ENCODE measurements at places on chromosomes 1 and 21. TPM values are rescaled to one million over a fixed set of nuclear protein-coding genes. Genes with fewer than 3 reads are reported as not detected.
A peak's percentile ranks its signal among the peaks of the same experiment; 100 is the strongest.

IRF6 gene
- total RNA-seq = 0.13 TPM

SLC35A3 gene
- total RNA-seq = 14.0 TPM

- H3K4me1 ChIP-seq = peaks cover 86% of the 10 kb centered on the region
- H3K27me3 ChIP-seq = no peaks in the 10 kb centered on the region
- DNase-seq = no peak
- H3K27ac ChIP-seq = peak overlapping the region; percentile 99
Measured at GRCh38 chr1:27430903-27431600, 38.6 kb downstream of the GPR3 start.

DNA sequence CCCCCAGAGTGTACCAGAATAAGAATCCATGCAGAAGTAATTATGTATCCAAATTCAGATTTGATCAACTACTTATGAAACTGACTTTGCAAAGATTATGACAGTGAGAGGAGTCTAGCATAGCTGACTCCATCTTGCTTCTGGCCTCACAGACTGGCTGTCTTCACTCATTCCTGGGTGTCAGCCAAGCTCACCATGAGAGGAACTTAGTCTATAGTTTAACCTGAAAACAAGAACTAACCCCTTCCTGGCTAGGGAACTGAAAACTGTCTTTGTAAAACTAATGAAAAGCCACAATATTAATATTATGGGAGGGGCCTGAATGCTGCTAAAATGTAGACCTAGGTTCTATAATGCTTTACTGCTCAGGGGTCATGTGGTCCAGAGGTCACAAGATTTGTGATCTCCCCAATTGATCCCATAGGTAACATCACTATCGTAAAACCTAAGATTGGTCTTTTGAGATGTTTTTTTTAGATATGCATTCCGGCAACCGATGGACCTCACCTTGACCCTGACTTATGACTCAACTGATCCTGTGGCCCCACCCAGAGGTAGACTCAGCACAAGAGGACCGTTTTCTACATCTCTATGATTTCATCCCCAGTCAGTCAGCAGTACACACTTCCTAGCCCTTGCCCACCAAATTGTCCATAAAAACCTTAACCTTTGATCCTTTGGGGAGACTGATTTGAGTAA lies 55.2 kb downstream of the ATP1B1 start:
- no peak overlapping the region for H3K27ac ChIP-seq
- no peak for DNase-seq
- no peaks in the 10 kb centered on the region for H3K4me1 ChIP-seq
- no peaks in the 10 kb centered on the region for H3K27me3 ChIP-seq
- no peaks in the 10 kb centered on the region for H3K36me3 ChIP-seq
- H3K4me3 ChIP-seq = no peak overlapping the region

GRCh38 chr1:70143048-70143659 lies 62.2 kb downstream of the LRRC40 start:
- no peak overlapping the region for H3K27ac ChIP-seq
- DNase-seq = no peak
- H3K27me3 ChIP-seq = no peaks in the 10 kb centered on the region
- H3K36me3 ChIP-seq = peaks cover 5% of the 10 kb centered on the region

DNA sequence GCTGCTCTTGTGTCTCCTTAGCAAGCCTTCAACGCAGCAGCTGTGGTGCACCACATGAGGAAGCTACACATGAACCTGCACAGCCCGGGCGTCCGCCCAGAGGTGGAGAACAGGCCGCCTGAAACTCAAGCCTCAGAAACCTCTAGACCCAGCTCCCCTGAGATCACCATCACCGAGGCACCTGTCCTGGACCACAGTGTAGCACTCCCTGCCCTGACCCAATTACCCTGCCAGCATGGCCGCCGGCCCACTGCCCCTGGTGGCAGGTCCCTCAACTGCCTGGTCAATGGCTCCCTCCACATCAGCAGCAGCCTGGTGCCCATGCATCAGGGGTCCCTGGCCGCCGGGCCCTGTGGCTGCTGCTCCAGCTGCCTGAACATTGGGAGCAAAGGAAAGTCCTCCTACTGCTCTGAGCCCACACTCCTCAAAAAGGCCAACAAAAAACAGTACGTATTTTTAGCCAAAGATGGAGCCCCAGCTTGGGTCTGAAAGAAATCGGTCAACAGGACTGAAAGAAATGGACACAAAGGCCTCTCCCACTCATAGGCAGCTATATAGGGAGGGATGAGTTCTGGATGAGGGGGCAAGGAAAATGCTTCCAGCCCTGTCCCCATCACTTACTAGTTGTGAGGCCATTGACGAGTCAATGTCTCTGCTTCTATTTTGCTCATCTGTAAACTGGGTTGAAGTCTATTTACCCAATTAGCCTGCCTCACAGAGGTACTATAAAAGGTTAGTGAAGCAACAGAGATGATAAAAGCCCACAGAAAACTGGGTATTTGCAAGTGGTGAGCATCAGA lies 28.5 kb downstream of the CAMK1G start:
- H3K4me1 ChIP-seq = no peaks in the 10 kb centered on the region
- no peak for DNase-seq
- H3K27ac ChIP-seq = no peak overlapping the region
- H3K27me3 ChIP-seq = peaks cover 10% of the 10 kb centered on the region
- no peaks in the 10 kb centered on the region for H3K36me3 ChIP-seq

GRCh38 chr1:231181271-231181670 lies 19.4 kb downstream of the TRIM67 start:
- DNase-seq = no peak
- H3K27ac ChIP-seq = no peak overlapping the region
- H3K27me3 ChIP-seq = peaks cover 45% of the 10 kb centered on the region
- H3K4me3 ChIP-seq = no peak overlapping the region
- no peaks in the 10 kb centered on the region for H3K36me3 ChIP-seq

UQCRH gene
- total RNA-seq = 228 TPM

DNA sequence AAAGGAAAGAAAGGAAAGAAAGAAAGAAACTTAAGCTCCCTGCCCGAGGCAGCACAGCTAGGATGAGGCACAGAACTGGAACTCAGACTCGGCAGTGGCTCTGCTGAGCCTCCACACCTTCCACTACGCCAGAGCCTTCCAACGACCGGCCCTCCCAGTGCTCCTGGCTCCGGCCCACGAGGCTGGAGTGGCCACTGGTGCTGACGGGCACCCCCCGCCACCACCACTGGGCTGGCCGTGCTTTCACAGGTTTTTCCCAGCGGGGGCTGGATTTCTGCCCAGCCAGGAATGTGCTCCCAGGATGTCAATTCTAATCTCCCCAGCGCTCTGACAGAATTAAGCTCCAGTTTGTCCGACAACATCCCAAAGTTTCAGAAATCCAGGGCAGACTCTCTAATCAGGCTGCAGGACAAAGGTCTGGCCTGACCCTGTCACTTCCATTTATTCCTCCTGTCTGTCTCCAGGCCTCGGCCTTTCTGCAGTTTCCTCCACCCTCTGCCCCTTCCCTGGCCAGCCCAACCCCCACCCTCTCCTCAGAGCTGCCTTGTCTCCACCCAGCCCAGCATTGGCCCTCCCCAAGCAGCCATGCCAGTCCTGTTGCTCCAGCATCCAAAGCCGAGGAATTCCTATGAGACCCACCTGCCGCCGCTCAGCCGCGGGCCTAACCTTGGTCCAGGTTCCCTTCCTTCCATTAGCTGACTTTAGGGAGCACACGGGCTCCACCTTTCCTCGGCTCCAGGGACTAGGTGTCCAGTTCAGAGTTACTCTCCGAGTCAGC lies 81.9 kb downstream of the CASZ1 start:
- no peak for DNase-seq
- H3K36me3 ChIP-seq = no peaks in the 10 kb centered on the region
- peaks cover 20% of the 10 kb centered on the region for H3K27me3 ChIP-seq

C1orf232 gene
- total RNA-seq = not detected

SMAP2 gene
- total RNA-seq = 12.7 TPM

DNA sequence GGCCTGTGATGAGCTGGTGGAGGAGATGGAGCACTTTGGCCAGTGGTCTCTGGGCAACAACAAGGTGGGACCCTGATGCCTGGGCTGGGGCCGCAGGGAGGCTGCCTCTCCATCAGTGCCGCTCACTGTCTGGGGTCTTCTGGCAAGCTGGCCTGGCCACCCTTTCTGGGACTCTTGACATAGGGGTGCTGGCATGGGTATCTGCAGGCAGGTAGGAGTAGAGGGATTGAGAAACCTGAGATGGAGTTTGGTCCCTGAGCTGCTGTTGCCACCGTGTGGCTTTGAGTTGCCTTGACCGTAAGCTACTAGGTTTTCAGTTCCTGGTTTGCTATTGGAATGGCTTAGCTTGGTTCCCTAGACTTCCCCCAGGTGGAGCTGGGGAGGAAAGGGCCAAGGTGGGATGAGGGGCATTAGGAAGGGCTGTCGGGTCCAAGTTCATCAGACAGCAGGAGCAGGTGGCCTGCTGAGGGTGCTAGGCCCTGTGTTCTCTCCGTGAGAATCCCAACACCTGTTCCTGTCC lies 13.2 kb upstream of the MFN2 start:
- H3K27me3 ChIP-seq = no peaks in the 10 kb centered on the region
- H3K4me3 ChIP-seq = no peak overlapping the region
- DNase-seq = no peak

RPE65 gene
- total RNA-seq = not detected

DNA sequence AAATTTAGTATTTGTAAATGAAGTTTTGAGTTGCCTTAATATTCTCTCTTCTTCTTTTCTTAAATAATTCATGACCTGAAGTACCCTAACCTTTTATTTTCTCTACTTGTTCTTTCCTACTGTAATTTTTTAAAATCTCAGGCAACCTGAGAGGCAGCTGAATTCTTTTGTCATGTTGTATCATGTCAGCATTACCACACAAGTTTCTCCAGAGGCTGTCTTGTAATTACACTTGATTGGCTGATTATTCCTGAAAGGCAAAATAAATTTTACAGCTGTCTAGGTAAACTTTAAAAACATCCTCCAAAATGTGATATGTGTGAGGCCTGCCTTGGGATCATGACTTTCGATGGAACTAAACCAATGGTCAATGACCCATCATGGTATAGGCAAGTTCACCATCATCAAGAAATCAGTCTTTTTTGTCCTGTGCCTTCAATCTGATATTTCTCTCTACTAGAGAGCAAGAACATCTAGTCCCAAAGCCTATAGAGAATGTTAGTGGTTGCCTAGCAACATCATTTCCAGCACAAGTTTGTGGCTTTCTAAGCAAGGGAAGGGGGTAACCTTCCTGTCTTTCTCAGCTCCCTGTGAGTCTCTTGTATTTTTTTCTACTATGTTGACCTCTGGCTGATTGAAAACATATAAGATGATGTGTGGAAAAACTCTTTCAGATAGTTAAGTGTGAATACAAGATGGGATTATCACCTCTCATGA lies 115.5 kb downstream of the GABPA start:
- peaks cover 9% of the 10 kb centered on the region for H3K27me3 ChIP-seq
- no peak overlapping the region for H3K4me3 ChIP-seq
- H3K4me1 ChIP-seq = no peaks in the 10 kb centered on the region

SLC30A2 gene
- total RNA-seq = not detected

DNA sequence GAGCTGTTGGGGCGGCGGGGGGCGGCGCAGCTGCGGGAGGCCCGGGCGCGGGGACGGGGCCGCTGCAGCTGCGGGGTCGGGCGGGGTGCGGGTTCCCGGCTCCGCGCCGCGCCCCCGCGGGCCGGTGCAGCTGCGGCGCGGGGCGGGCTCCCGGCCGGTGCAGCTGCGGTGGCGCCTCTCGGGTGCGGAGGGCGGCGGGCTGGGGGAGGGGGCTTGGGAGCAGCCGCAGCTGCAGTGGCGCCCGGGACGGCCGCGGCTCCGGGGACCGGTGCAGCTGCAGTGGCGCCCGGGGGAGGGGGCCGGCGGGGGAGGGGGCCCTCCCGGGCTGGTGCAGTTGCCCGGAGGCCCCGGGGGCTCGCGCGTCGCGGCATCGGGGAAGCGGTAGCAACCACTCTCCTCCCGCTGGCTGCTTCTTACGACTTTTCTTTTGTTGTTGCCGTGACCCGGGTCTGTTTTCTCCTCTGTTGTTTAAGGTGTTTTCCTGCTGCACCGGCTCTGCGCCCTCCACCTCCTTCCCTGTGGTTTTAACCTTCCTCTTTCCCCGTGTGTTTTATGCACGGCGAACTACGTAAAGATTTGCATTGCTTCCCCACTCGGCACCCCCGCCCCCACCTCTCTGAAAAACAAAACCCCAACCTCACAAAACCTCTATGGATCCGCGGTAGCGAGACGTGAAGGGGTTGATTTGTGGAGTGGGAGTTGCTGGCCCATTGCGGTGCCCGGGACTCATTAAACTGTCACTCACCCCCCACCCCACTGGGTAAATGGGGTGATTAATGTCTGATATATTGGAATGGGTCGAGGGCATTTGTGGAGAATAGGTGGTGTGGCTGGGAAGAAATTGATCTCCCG lies 1.7 kb upstream of the ZBTB18 start:
- H3K4me3 ChIP-seq = no peak overlapping the region
- H3K36me3 ChIP-seq = no peaks in the 10 kb centered on the region
- no peak overlapping the region for H3K27ac ChIP-seq

FASLG gene
- total RNA-seq = not detected

- H3K4me1 ChIP-seq = no peaks in the 10 kb centered on the region
- H3K4me3 ChIP-seq = no peak overlapping the region
- H3K27me3 ChIP-seq = peaks cover 37% of the 10 kb centered on the region
- H3K27ac ChIP-seq = no peak overlapping the region
- H3K36me3 ChIP-seq = no peaks in the 10 kb centered on the region
- DNase-seq = no peak
Measured at GRCh38 chr21:17834639-17835354, 15.6 kb upstream of the C21orf91 start.

PTAFR gene
- total RNA-seq = 0.08 TPM

GRCh38 chr21:41447356-41447755 lies 21.3 kb downstream of the MX1 start:
- no peak overlapping the region for H3K4me3 ChIP-seq
- H3K4me1 ChIP-seq = no peaks in the 10 kb centered on the region
- H3K27ac ChIP-seq = no peak overlapping the region
- DNase-seq = no peak
- H3K36me3 ChIP-seq = no peaks in the 10 kb centered on the region

- DNase-seq = no peak
- no peak overlapping the region for H3K27ac ChIP-seq
- H3K4me3 ChIP-seq = no peak overlapping the region
Measured at GRCh38 chr1:44603718-44604117, 70.6 kb downstream of the TMEM53 start.

MEX3A gene
- 19.8 TPM for total RNA-seq

GRCh38 chr1:88001460-88001859 lies 672.8 kb downstream of the LMO4 start:
- no peak for DNase-seq
- no peaks in the 10 kb centered on the region for H3K36me3 ChIP-seq
- H3K4me3 ChIP-seq = no peak overlapping the region

GRCh38 chr1:41044187-41044586 lies 22.7 kb upstream of the SLFNL1 start:
- peaks cover 28% of the 10 kb centered on the region for H3K36me3 ChIP-seq
- no peak for DNase-seq
- H3K27ac ChIP-seq = no peak overlapping the region
- no peaks in the 10 kb centered on the region for H3K27me3 ChIP-seq

C1orf56 gene
- total RNA-seq = 5.2 TPM

- no peaks in the 10 kb centered on the region for H3K4me1 ChIP-seq
- no peak overlapping the region for H3K27ac ChIP-seq
- DNase-seq = no peak
- no peaks in the 10 kb centered on the region for H3K36me3 ChIP-seq
Measured at GRCh38 chr1:57512386-57512785, 88.5 kb upstream of the DAB1 start.

- no peaks in the 10 kb centered on the region for H3K27me3 ChIP-seq
- no peak overlapping the region for H3K4me3 ChIP-seq
- no peaks in the 10 kb centered on the region for H3K36me3 ChIP-seq
- H3K4me1 ChIP-seq = peaks cover 14% of the 10 kb centered on the region
Measured at GRCh38 chr1:230790026-230790425, 42.8 kb downstream of the CAPN9 start.
